ENCODE measurements at places on chromosomes 11 and 22. TPM values are rescaled to one million over a fixed set of nuclear protein-coding genes. Genes with fewer than 3 reads are reported as not detected.

- DNase-seq, result no peak
These were observed 51.6 kb downstream of the GRAMD1B start for GRCh38 chr11:123481640-123482039.

DNA sequence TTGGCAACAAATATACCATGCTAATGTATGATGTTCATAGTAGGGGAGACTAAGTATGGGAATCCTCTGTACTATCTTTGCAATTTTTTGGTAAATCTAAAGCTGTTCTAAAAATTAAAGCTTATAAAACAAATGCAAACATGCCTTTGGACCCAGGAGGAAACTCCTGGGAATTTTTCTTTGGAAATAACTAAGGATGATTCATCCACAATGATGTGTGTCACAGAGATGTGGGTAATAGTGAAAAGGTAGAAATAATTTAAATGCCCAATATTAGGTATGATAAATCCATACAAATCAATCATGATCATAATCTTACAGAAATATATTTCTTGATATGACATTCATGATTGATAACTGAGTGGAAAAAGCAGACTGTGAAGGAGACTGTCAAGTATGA is 135.8 kb downstream of the TRIM44 start:
- no peak for DNase-seq

APOBEC3A gene
- not detected for total RNA-seq

MS4A4E gene
- total RNA-seq, result 0.75 TPM

SLCO2B1 gene
- 403 TPM for total RNA-seq

Measured in ascending aorta (tissue), 2 donors.